ENCODE measurements at places on chromosomes 3 and 15. TPM values are rescaled to one million over a fixed set of nuclear protein-coding genes. Genes with fewer than 3 reads are reported as not detected.
A peak's percentile ranks its signal among the peaks of the same experiment; 100 is the strongest.

UBAP1L gene
- total RNA-seq: 3.7 TPM

- DNase-seq: no peak
Observed at GRCh38 chr3:25480811-25481210, 52.7 kb downstream of the RARB start.

GRCh38 chr3:67685499-67685898 is 31.1 kb upstream of the SUCLG2 start:
- no peak for DNase-seq

DNA sequence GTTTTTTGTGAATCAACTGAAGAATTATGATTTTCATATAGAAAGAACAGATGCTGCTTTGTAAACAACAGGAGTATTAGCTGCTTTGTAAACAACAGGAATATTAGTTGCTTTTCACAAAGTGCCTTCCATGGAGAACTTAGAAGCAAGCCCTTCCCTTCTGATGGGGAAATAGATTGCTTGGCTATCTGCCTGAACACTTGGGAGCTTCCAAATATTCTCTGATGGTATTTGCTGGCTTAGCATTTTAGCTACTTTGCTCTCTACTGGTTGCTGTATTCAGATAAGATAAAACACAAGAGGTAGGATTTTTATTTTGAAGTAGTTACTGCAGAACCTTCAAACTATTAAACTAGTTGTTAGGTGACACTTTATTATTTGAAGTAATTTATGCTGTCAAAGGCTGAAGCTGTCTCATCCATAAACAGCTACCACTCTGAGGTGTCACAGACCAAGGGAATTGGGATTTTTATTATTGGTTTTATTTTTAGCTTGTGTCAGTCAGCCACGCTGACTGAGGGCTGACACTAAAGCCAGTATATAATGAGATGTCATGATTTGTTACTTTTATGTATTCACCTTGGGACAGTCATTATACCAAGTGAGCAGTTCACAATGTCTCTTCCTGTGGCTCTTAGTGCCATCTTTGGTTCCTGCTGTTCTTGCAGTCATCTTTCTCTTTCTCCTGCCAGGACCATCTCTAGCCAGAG is 50.0 kb downstream of the ZIC1 start:
- no peak for DNase-seq

DNA sequence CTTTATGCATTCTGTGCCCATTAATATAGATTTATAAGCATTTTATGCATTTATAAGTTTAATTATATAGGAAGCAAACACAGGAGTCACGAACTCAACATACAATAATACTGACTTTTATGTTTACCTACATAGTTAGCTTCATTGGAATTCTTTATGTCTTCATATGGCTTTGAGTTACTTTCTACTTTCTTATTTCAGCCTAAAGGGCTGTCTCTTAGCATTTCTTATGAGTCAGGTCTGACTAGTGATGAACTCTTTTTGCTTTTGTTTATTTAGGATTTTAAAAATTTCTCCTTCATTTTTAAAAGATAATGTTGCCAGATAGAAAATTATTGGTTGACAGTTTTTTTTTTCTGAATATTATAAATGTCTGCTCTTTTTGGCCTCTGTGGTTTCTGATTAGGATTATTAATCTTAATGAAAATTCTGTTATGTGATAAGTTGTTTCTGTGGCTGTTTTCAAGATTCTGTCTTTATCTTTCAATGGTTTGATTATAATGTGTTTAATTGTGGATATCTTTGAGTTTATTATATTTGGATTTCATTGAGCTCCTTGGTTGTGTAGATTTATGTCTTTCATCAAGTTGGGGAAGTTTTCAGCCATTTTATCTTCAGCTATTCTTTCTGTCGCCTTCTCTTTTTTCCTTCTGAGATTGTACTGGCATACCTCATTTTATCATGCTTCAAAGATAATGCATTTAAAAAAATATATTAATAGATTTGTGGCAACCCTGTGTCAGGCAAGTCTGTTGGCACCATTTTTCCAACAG is 54.3 kb downstream of the ATP2C1 start:
- DNase-seq: no peak

DNA sequence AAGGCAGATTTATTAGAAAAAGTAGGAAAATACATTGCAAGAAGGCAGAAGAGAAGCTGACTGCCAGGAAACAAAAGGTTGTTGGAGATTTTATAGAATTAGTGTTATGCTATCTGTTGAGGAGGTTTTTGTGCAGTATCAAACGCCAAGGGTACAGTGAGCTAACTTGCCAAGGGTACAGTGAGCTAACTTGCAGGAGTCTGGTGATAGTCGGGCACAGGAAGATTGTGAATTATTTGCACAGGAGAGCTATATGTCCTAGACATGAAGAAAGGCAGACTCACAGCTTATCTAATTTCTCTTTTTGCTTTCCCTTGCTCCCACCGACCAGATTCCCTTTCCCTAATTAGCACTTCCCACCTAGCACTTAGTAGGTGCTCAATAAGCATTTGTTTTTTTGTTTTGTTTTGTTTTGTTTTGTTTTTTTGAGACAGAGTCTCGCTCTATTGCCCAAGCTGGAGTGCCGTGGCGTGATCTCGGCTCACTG is 2.7 kb upstream of the CSK start:
- peak; percentile 18 for DNase-seq

CD200 gene
- 7.6 TPM for total RNA-seq

GRK7 gene
- total RNA-seq: not detected
